Activated CD4-positive, alpha-beta T cell treated with anti-CD3 and anti-CD28 coated beads for 24 hours (primary cell): ENCODE measurements at places on chromosomes 1 and 21.

DNA sequence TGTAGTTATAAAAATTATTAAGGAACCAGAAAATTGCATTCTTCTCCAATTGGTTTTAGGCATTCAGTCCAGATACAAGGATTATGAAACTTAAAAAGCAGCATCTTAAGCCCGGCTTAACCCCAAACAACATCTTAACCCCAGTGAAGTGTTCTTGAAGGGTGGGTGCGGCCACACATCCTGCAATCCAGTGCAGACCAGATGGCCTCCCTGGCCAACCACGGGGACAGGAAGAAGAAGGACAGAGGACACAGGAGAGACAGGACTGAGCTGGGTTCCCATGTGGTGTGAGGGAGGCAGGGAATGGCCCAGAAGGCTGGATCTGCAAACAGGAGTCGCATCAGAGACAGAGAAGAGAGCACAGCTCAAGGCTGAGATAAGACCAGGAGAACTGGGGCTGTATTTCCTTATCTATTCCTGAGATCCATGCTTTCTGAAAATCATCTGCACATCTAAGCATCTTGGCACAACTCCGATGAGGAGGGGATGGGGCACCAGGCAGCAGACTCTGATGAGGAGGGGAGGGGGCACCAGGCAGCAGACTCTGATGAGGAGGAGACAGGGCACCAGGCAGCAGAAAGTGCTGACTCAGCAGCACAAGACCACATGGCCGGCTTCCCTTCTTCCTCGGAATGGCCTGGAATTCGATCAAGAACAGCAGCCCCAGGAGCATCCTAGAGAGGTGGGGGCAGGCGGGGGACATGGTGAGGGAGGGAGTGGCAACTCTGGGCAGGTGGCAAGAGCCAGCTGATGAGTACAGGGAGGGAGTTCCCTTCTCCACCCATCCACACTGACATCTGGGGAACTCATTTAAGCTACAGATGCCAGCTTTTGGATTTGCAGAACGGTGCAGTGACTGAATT lies 26.6 kb downstream of the ABCG1 start:
- DNase-seq = no peak

DNA sequence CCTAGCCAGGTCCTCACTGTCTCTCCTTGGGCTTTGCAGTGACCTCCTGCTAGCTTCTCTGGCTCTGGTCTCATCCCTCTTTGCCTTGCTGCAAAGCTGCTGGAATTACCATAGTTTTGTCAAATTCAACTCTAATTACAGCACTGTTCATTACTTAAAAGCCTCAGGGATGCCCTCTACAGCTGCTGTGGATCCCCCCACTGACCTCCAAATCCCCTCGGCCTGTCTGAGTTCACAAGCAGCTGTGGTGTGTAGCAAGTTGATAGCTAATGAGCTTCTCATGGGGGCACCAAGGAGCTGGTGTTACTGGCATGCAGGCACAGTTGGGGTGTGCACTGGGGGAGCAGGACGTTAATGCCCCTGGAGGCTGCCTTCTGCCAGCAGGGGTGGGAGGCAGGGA lies 24.8 kb downstream of the NIPAL3 start:
- DNase-seq = no peak

- no peak for DNase-seq
Measured at GRCh38 chr1:180484490-180484889, 17.9 kb downstream of the ACBD6 start.

DNA sequence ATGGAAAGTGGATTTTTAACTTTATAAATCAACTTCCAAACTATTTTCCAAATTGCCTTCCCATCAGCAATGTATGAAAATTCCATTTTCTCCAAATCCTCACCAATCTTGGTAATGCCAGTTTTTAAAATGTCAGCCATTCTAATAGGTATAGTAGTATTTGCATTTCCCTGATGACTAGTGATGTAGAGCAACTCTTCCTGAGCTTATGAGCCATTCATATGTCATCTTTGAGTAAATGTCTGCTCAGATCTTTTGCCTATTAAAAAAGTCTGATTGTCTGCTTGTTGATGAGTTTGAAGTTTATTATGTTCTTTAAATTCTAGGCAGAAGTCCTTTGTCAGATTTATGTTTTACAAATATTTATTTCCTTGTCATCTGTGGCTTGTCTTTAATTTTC lies 54.7 kb downstream of the KDM1A start:
- DNase-seq = no peak

- no peak for DNase-seq
Measured at GRCh38 chr21:15820852-15821379, 91.1 kb downstream of the USP25 start.

GRCh38 chr1:95496773-95497172 lies 262.8 kb downstream of the RWDD3 start:
- no peak for DNase-seq

GRCh38 chr1:87273291-87273690 lies 55.4 kb upstream of the LMO4 start:
- DNase-seq = no peak

GRCh38 chr1:155598842-155599331 lies 11.1 kb upstream of the MSTO1 start:
- no peak for DNase-seq

DNA sequence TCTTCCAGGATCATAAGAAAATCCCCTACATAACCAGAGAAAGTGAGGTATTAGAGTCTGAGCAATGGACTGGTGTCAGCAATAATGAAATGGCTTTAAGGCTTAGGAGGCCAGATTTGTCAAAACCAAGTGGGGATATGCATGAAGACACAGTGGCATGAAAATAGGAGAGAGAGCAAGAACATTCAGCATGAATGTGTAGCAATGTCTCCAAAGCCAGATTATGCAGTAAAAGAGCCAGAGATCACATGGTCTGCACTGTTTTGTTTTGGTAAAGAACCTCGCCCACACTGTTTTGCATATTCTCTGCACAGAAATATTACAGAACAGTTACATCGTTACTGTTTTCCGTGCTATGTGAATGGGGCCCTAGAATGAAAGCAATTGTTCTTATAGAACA lies 589.4 kb downstream of the PLPP3 start:
- no peak for DNase-seq

GRCh38 chr1:63547621-63548294 lies 24.4 kb downstream of the EFCAB7 start:
- DNase-seq = no peak

DNA sequence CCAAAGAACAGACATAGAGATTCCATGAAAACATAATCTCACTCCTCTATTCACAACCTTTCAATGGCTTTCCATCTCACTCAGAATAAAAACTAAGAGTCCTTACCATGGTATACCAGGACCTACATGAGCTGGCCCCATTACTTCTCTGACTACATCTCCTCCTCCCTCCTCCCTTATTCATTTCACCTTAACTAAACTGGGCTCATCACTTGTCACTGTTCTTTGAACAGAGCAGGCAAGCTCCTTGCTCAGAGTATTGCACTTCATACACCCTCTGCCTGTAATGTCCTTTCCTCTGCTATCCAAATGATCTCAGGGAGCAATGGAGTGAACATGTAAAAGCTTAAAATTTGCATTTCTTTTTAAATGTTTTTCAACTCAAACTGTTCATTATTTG lies 142.0 kb downstream of the MRPL39 start:
- no peak for DNase-seq

- no peak for DNase-seq
Measured at GRCh38 chr1:88566615-88567387, 117.3 kb upstream of the PKN2 start.

DNA sequence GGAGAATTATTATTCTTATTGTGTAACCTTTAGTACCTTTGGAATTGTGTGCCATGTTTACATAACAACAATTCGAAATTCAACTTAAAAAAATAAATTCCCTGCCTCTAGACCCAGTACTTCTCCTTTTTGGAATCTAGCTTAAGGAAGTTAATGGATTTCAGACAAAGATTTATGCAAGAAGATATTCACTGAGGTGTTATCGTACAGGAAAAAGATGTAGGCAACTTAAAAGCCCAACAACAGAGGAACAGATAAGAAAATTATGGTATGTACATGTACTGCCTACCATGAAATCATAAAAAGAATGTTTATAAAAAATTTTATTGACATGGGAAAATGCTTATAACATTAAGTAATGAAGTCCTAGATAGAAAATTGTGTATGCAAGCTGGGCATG lies 18.2 kb upstream of the STMN1 start:
- no peak for DNase-seq

GRCh38 chr1:228084325-228084724 lies 1.8 kb downstream of the ARF1 start:
- DNase-seq = no peak

- DNase-seq = no peak
Measured at GRCh38 chr21:45255381-45256020, 32.2 kb downstream of the POFUT2 start.

GRCh38 chr1:64581843-64582185 lies 111.9 kb downstream of the CACHD1 start:
- DNase-seq = no peak

- DNase-seq = no peak
Measured at GRCh38 chr1:184017306-184017705, 20.2 kb downstream of the COLGALT2 start.

DNA sequence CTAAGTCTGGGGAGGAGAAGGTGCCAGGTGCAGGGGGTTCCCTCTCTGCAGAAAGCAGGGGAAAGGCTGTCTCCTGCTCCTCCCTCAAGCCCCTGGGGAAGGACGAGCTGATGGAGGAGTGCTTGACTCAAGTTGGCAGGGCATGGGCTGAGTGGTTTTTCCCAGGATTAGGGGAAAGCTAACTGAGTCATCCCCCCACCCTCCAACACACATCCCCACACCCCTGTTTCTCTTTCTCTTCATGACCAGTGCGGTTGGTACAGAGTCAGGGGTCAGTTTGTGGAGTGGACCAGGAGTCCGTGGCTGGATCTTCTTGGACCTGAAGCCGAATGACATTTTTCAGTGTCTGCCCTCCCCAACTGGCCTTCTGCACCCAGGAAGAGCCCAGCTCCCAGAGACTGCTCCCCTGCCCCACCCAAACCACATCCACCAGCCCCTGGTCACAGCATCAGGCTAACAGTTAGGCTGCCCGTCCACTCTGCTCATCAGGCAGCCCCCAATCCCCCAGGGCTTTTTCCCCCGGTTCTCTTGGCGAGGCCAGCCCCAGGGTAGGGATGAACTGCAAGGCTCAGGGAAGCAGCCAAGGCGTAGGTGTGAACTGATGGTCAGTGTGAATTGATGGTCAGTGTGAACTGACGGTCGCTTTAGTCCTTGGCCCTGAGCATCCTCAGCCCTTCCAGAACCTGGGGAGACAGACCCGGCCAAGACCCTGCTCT lies 81.0 kb downstream of the PAX7 start:
- DNase-seq = no peak

DNA sequence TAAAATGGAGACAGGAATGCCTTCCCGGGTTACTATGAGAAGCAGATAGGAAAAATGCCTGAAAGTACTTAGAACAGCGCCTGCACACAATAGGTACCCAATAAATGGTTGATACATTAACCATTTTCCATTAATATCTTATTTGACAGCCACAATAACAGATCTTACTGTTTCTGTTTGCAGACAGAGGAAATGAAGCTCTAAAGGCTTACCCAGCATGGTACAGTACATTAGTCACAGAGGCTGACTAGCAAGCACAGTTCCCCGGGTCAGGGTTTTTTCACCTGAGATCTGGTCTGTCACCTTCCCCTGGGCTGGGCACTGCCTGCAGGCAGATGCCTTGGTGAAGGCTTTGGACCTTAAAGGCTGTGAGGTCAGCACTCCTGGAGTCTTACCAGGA lies 2.9 kb downstream of the TRIM63 start:
- no peak for DNase-seq

DNA sequence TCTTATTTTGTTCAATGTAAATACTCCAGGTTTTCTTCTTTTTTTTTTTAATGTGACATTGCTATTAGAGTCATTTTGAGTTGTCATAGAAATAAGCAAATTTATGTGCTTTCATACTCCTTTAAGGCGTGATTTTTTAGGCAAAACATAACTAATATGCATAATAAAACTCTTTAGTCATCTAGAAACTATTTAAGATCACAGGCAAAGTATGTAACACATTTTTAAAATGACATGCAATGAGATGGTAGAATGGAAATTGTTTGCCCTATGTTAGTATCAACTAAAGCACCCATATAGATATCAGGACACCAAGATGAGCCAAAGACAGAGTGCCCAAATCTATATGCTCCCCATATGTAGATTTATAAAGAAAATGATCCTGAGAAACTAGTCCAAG lies 41.5 kb upstream of the SGIP1 start:
- DNase-seq = no peak

- no peak for DNase-seq
Measured at GRCh38 chr1:159088546-159089183, 12.1 kb upstream of the AIM2 start.

- no peak for DNase-seq
Measured at GRCh38 chr1:245938046-245938435, 569.0 kb downstream of the SMYD3 start.
